Kidney tubule cell (primary cell): ENCODE measurements at places on chromosomes 6 and 20.

DNA sequence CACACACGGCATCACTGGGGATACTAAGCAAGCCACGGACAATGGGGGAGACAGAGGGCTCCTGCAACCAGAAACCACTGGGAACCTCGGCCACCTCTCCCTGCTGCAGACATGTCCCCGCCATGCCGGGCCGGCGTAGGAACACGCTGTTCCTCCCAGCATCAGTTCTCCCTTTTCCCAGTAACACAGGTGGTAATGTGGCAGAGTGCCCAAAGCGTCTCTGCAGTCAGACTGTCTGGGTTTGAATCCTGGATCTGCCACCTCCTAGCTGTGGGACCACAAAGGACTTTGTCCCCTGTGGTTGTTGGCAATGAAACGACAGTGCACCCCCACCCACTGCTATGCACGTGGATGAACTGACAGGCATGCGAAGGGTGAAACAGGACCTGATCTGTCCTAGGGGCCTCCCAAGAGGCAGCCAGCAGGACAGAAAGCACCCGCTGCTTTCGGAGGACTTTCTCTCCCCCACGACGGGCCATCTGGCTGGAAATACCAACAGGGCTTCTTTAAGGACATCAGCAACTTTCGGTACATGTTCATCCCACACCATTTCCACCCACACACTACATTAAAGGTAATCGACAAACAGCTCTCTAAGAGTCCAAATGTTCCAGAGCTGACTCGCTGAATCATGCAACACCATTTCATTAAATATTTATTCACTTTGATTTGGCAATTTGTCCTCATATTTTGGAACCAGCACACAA is 74.1 kb downstream of the SULF2 start:
- DNase-seq, result no peak

- DNase-seq, result no peak
Observed at GRCh38 chr20:16615199-16615598, 42.0 kb upstream of the KIF16B start.

- DNase-seq, result peak; percentile 66
Observed at GRCh38 chr6:135534773-135535380, 37.3 kb upstream of the AHI1 start.

DNA sequence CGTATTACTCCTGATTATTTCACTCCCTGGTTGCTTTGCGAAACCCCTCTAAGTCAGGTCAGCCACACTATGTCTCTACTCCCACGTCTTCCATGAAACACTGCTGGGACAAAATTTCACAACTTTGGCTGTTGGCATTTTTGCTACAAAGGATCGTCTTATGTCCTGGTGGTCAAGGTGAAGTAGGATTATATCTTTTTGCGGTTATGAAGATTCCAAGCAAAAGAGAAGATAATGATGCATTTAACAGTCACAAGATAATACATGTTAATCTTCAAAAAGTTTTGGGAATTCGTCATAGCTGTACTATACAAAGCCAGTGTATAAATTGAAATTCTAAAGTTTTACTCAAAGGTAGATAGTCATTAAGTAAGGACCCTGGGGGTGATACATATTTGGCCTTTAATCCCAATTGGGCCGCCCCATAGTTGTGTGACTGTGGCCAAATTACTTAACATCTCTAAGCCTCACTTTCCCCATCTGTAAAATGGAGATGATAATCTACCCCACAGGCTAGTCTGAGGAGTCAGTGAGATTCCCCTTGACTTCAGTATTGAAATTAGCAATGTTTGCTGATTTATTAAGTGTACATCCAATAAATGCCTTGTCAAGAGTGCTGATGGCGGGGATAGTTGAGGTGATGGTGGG is 212.1 kb downstream of the ARID1B start:
- DNase-seq, result no peak

DNA sequence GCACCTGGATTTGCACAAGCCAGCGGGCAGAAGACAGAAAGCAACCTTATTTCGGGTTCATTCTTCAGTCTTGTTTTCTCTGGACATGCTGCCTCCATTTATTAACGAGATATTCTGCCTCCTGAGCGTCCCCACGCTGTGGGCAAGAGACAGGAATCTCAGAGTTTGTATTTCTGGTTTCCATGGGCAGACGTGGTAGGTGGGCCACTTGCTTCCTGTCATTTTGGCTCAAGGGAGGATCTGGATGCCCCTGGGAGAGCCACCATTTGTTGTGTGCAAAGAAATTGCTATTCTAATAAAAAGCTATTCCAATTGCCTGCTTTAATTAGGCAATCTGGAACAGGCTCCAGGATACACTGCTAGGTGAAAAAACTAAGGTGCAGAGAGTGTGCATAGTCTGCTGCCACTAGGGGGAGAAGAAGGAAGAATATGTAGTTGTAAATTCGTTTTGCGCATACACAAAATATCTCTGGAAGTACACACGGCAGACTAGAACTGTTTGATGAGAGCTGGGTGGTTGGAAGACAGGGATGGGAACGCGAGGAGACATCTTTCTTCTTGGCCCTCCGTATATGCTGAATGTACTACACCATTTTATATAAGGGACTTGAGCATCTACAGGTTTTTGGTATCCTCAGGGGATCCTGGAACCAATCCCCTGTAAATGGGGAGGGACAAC is 30.1 kb upstream of the SLC16A10 start:
- peak; percentile 63 for DNase-seq

DNA sequence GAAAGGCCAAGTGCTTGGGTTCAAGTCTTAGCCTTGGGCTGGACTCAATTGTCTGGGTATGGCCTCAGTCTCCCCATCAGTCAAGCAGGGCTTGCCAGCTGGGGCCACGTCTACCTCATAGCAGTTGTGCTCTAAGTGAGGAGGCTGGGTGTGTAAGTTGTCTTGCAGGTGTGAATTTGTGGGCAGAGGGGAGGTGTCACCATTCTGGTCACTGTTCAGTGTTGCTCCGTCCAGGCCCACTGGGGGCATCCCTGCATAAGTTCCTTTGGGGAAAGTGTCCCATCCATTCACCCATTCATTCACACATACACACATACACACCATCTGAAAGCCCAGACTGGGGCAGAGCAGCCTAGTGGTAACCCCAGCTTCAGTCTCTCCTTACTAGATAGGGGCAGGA is 36.3 kb downstream of the TFEB start:
- no peak for DNase-seq

GRCh38 chr6:90175627-90176538 is 120.8 kb downstream of the BACH2 start:
- peak; percentile 44 for DNase-seq

DNA sequence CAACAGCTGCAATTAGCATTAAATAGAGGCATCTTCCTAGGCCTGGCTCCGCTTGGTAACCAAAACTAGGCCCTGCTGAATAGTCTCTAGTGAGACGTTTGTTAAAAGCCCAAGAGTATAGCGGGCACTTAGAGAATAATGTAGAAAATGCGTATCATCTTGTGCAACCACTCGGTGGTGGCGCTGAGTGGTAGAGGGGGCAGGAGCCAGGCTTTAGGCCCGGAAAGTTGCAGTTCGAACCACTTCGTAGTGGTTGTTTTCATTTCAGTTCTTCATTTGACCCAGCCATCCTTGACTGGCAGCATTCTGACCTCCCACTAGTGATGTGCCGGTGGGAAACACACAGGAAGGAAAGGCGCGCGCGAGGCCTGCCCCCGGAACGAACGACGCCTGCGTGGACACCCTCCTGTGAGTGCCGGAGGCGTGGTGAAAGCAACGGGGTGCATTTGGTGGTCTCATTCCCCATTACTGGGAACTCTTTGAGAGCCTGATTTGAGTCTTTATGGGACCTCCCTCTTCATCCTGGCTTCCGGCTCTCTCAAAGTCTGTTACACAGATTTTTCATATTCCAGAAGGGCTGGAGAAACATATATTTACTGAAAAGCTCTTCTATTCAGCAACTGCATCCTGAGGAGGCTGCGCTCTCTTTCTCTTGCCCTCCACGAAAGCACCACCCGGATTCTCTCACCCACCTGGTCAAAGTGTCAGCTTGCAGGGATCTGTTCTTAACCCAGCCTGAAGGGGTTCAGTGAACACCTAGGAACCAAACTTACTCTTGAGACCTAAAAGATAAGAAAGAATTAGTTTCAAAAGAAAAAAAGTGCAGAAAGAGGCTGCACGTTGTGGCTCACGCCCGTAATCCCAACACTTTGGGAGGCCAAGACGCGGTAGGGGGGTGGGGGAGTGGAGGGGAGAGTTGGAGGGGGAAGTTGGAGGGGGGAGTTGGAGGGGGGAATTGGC is 18.2 kb downstream of the GPX5 start:
- DNase-seq, result no peak

DNA sequence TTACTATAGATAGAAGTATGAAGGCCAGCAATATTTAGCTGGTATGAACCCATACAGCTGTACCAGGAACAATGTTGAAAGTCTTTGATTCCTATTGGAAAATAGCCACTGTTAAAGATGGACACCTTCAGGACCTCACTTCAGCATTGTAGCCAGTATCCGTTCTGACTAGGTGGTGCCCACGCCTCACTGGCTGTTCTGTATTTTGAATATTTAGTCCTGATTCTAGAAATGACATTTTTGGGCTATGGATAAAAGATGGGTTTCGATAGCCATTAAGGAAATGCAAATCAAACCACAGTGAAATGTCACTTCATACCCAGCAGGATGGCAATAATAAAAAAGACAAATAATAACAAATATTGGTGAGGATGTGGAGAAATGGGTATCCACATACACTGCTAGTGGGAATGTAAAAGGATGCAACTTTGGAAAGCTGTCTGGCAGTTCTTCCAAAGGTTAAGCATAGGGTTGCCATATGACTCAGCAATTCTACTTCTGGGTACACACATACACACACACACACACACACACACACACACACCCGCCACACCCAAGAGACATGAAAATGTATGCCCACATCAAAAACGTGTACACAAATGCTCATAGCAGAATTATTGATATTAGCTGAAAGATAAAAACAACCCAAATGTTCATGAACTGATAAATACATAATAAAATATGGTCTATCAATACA is 56.8 kb downstream of the UTRN start:
- DNase-seq, result no peak

GRCh38 chr20:63895952-63896263 is 982 bp downstream of the DNAJC5 start:
- DNase-seq, result peak; percentile 32

- DNase-seq, result peak; percentile 4
Observed at GRCh38 chr6:119517428-119517827, 167.9 kb upstream of the MAN1A1 start.

GRCh38 chr6:168542301-168542700 is 101.3 kb downstream of the SMOC2 start:
- DNase-seq, result no peak

DNA sequence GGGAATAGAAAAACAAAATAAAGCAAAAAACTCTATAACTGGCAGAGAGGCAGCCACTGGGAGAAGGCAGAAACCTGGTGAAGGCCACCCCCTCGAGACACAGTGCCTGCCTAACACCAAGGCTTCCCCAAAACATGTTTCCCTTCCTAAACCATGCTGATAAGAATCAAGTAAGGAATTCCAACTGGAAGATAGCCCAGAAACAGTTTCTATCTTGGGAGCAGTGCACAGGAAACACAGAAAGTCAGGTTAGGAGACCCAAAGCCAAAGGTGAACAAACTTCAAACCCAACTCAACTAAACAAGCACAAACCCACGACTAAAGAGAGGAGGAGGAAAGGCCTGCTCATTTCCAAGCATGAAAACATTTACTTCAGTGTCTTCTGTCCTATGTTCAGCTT is 433.7 kb upstream of the RGS17 start:
- no peak for DNase-seq

- no peak for DNase-seq
Observed at GRCh38 chr20:61989741-61990140, 75.9 kb downstream of the TAF4 start.

DNA sequence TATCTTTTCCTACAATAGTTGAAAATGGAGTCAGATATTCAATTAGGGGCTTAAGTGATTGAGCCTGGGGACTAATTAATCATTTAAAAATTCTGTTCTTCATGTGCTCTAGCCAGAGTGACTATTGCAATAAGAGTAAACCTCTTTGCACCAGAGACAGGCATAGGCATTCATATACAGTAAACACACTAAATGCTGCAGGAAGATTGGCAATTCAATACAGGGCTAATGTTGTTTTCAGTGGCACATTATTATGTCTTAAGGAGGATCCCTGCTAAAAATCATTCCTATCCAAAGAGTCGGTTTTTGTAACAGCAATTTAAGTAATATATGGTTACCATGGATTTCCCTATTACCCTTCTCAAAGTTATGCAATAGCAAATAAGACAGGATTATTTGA is 1.2 kb downstream of the PDE7B start:
- DNase-seq, result no peak

- DNase-seq, result no peak
Observed at GRCh38 chr20:55880361-55880760, 125.0 kb downstream of the CBLN4 start.

DNA sequence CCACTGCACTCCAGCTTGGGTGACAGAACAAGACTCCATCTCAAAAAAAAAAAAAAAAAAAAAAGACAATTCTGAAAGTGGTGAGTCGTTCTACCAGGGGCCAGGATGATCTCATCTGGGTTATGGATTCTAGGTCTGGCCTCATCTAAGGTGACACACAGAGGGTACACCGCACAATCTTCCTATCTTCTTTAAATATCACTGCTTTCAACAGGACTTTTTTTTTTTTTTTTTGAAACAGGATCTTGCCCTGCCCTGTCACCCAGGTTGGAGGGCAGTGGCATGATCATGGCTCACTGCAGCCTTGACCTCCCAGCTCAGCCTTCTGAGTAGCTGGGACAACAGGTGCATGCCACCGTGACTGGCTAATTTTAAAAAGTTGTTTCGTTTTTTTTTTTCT is 67.7 kb downstream of the SLC16A10 start:
- DNase-seq, result peak; percentile 61

- no peak for DNase-seq
Observed at GRCh38 chr6:41659935-41660334, 21.7 kb downstream of the MDFI start.

DNA sequence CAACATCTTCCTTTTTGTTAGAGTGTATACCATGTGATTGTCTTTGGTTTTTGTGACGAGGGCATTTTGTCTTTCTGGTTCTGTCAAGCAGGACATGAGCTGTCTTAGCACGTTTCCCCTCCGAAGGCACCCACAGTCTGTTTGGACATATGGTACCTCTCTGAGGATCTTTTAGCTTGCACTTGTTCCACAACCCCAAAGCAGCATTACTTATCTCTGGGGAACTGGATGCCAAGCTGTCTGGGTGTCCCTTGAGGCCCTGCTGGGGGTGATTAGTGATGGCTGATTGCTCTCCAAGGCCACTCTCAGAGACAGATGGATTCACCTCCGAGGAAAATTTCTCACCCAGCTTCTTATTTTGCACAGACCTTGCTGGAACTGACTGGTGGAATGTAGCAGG is 445.0 kb upstream of the CHD6 start:
- DNase-seq, result no peak

DNA sequence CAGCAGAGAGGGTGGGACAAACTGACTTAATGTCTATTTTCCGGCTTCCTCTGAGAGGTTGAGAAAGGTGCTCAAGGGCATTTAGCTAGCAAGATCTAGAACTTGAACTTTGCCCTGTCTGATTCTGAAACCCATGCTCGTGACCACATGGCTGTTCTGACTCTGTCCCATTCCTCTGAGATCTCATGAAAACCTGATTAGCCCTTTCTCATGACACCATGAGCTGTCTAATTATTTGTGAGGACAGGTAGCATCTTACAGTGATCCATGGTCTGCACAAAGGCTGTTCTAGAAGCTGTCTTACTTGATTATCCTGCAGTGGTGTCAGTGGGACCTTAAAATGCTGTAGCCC is 89.6 kb upstream of the TOX2 start:
- DNase-seq, result no peak
